SK-N-MC (cell line): ENCODE measurements at places on chromosomes 6 and 20.

DNA sequence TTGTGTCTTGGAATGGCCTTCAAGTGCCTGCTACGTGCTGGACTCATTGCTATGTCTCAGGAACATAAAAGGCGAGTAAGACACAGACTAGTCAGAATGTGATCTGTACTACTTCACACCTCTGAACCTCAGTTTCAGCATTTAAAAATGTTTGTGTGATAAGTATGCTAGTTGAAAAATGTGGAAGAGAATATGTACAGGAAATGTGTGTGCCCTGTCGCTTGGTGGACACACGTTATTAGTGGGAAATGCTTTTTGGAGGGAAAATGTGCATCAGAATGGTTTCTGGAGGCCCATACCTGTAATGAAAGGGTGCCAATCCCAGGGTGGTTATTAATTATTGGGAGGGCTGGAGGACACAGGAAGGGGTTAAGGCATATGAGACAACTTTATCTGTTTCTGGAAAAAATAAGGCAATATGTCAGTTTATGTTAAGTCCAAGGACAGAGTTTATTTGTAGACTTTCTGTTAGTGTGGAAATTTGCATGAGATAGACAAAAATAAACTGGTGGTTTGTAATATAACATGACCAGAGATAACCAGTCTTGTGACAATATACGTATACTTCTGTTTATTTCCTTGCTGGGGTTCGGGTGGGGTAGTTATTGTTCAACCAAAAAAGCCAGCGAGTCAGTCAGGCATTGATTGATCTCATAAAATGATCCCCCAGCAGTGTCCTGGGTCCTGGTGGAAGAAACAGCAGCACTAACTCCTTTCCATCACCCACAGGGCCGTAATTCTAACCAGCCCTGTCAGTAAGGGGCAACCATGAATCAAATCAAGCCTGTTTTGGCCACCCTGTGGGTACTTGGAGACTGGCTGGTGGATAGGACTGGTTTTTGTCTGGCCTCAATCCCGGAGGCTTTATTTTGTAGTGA lies 117.9 kb downstream of the JARID2 start:
- no peak for DNase-seq

DNA sequence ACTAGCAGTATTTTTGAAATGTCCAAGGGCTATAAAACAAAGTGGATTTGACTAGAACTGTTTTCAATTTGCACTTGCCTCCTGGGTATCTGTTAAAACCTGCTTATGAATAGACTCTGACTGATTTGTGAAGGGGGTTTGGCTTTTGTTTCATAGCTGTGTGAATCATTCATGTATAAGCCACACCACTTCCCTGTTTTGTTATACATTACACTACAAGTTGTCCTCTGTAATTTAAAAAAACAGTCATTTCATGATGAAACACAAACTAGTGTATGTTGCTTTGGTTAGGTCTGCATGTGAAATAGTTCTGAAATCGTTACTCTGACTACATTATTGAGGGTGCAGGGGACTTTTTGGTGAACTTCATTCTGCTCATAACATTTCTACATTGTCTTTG lies 121.7 kb downstream of the NKAIN2 start:
- DNase-seq, result no peak

GRCh38 chr20:26218301-26218700 lies 521.6 kb upstream of the ZNF337 start:
- DNase-seq, result no peak

DNA sequence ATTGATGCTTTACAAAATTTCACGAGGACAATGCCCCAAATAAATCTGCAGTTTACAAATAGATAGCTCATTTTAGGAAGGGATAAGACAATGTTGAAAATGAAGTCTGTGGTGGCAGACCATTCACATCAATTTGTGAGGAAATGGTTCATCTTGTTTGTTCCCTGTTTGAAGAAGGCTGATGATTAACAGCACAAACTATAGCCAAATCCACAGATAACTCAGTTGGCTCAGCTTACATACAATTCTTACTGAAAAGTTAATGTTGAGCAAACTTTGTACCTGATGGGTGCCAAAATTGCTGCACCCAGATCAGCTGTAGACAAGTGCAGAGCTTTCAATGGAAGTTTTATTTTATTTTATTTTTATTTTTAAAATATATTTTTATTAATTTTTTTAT lies 763.9 kb downstream of the DOK5 start:
- no peak for DNase-seq

- no peak for DNase-seq
Measured at GRCh38 chr20:5074232-5074674, 45.5 kb downstream of the PCNA start.

- DNase-seq, result no peak
Measured at GRCh38 chr6:28266563-28266961, 381 bp upstream of the ZSCAN26 start.

DNA sequence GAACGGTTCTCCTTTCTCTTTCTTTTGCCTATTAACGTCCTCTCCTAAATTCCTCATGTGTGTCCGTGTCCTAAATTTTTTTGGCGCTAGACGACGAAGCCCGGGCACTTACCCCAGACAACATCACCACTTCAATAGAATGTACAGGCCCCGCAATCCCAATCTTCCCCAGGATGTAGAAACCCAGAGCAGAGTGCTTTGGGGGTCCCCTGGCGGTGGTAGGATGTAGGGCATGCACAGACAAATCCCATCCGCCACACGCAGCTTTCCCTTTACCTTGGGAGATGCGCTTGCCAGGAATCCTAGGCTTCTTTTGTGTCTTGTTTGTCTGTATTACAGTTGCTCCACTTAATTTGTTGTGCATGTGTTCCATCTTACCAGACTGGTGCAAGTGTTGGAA lies 417.3 kb upstream of the ARID1B start:
- DNase-seq, result no peak

DNA sequence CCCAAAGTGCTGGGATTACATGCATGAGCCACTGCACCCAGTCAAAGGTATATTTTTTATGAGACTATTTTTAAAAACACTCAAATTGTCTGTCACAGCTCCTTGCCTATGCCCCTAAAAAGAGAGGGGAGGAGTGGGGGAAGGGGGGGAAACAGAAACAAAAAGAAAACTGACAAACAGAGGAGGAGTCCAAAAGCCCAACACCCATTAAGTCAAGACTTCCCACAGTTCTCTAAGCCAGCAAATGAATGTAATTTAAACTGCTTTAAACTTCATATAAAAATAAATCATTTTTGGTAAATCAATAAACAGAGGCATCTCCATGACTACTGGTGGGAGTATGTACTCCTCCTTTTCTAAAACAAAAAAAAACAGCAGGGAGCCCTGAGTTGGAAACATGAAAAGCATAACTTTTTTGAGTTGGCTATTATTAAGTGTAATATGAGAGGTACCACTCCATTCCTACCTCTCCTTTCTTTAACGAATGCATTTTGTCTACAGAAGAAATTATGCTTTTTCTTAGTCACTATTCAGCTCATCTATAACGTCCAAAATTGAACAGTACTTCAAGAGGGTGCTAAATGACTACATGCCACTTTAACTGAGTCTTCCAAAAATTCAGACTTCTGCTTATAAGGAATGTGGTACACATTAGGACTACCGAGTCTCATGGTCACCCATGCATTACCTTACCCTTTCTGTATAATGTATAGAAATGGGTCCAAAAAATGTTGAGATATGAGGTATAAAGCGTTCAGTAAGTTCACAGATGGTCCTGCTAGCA lies 119.0 kb upstream of the PRSS16 start:
- DNase-seq, result no peak

GRCh38 chr6:156618600-156619205 lies 158.5 kb upstream of the ARID1B start:
- DNase-seq, result no peak

DNA sequence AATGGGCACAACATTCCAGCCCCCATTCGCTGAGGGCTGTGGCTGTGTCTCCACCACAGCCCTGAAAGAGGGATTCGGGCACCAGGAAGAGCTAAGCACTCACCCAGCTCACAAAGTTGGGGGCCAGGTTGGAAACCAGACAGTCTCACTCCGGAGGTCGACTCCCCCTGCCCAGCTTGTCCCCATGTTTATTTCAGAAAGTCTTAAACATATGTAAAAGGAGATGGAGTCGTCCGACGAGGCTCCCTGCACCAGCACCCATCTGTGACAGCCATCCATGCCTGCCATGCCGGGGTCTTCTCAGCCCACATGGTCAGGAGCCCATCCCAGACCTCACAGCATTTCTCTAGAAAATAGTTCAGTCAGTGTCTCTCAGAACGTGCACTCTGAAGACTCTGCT lies 63.6 kb upstream of the STX16 start:
- DNase-seq, result no peak
